Ammon's horn (tissue), 1 donor: ENCODE measurements at places on chromosomes 6 and 20.

DNA sequence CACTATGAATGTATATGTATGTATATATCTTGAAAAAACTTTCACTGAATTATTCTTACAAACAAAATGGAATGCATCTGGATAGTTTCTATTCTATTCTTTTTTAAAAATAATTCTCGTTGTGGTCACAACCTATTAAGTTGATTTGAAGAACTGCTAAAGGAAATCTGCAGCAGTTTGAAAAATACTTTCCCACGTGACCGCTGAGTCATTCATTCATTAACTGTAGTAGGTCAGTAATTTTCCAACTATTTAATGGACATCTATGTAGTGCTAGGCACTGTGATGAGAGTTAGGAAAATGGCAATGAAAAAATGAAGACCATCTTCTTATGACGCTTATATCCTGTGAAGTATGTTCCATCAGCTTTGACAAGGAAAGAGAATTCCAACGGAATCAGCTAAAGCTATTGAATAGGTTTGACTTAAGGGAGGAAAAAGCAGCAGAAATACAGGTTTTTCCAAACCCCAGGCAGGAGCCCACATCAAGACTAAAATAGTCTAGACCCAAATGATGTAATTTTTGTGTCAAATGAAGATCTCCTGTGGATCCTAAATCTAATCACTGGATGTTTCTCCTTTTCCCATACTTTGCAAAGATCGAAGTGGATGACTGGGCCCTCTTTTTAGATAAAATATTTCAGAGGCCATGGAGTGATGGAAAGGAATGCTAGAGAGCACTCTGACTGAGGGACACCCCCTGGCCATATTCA lies 4.1 kb upstream of the EFHC1 start:
- DNase-seq = no peak

GRCh38 chr6:169045486-169045885 lies 208.2 kb downstream of the THBS2 start:
- DNase-seq = peak; percentile 28

- DNase-seq = no peak
These were observed 12.4 kb upstream of the MYT1 start for GRCh38 chr20:64151633-64152530.

GRCh38 chr6:10269814-10270472 lies 144.9 kb downstream of the TFAP2A start:
- no peak for DNase-seq

DNA sequence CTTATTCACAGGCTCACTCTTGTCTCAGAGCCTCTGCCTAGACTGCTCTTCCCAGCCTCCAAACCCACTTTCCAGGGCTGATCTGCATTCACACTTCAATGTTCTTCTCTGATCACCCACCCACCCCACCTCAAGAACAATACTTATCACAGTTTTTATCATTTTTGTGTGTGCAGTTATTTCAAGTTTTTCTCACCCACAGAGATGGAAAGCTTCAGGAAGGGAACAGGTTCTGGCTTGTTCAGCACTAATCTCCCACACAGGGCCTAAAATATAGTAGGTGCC lies 160.9 kb downstream of the MRPL14 start:
- no peak for DNase-seq

DNA sequence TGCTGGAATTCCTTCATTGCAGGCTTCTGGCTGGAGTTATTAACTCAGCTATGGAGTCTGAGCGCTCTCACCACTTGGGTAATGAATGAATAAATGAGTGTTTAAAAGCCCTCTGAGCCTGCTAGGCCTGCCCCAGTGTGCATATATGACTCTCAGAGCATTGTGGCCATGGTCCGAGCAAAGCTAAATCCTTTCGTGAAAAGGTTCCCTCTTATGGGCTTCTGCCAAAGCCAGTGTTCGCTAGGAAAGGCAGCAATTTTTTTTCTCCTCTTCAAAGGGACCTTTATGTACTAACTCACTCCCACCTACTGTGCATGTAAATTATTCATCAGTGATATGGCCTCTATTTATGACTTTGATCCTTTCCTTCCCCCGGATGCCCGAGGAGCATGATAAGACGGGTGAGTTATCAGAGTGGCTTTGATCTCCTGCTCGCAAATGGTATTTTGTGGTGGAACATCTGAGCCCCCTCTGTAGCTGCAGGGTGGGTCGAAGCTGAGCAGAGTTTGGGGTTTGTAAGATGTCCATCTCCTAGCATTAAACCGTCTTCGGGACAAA lies 88.6 kb downstream of the LINC00237 start:
- no peak for DNase-seq

DNA sequence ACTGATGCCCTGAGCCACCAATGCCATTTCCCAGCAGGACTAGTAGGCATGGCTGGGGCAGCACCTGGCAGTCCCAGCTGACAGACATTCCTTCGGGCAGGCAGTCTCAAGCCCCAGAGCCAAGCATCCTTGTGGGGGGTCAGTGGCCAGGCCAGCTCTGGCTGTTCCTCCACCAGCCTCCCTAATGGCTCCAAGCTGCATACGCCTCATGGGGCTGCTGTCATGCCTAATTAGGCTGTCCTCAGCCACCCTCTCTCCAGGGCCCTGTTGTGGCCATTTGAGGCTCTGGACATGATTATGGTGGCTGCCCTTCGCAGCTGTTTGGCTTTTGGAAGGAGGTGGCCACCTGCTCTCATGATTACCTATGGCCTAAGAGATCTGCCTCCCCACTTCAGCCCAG lies 79.4 kb downstream of the DLGAP4 start:
- DNase-seq = no peak

GRCh38 chr6:39289490-39289889 lies 24.7 kb downstream of the KCNK17 start:
- DNase-seq = no peak

DNA sequence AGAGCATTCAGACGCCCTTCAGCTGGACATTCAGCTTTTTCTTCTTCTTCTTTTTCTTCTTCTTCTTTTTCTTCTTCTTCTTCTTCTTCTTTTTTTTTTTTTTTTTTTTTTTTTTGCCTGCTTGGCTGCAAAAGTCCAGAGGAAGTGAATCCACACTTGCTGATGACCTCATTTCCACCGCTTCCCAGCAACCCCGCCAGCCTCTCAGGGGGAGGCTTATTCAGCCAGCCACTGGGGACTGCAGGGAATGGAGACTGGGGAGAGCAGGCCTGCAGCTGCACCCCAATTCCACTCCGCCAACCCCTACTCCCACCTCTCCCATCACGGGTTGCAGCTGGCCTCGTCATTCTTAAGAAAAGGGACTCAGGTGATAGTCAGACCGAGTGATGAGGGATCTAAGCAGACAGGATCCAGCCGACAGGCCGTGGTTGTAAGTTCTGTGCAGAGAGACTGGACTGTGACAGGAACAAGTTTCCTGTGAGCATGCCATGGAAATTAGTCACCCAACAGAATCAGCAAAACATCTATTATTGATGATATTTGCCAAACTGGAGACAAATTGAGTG lies 59.0 kb upstream of the QKI start:
- peak; percentile 85 for DNase-seq

GRCh38 chr20:18728165-18728869 lies 85.3 kb upstream of the SCP2D1 start:
- DNase-seq = no peak

DNA sequence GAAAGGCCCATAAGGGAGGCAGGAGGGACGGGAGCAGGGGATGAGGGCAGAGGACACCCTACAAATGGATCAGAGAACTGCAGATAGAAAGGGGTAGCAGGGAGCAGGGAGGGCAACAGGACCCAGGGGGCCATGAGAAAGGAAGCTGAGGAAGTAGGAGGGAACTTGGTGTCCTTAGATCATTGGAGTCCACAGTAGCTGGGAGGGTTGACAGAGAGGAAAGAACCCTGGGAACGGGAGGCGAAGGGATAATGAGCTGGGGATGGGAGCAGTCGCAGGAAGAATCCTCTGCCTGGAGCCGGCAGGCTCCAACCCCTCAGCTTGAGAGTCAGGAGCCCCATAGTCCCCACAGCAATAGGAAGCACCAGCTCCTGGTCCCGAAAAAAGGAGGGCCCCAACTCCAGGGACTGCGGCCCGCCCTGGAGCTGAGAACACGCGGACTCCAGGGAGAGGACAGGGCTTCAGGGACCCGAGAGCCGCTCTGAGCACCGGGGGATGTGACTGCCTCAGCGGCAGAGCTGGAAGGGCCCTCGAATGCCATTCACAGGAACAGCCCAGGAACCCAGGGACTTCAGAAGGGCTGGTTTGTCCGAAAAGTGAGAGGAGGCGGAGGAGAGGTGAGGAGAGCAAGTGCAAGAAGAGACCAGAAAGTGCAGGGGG lies 32.7 kb downstream of the HLA-A start:
- DNase-seq = no peak

DNA sequence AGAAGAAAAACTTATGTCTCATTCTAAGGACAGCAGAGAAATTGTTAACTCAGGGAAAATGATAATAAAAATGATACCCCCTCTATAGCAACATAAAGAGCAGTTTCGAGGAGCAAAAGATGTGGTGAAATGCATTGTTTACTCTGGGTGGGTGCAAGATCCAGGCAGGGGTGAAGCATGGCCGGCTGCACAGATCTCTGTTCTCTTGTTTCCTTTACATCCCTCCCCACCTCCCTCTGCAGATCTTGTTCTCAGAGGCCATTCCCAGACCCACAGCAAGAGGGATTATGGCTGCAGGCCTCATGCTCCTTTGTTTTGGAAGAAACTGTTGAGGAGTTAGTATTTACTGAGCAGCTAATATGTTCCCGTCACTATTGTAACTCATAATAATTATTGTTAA lies 1.8 kb downstream of the BTN3A1 start:
- no peak for DNase-seq

DNA sequence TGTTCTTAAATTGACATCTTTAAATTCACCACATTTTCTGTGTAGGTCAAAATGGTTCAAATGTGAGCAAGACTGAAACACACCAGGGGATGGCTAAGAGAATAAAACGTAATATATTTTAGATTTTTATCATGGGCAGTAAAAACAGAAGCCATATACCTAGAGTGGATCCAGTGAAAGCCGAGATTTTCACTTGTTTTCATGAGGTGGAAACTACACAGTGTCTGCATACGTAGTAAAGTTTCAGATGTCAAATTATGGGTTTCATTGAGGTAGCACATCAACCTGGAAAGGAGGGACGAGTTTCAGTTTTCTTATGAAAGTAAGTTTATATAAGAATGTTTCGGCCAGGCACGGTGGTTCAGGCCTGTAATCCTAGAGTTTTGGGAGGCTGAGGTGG lies 25.9 kb downstream of the METTL24 start:
- no peak for DNase-seq

GRCh38 chr6:137155830-137156229 lies 17.6 kb downstream of the IL22RA2 start:
- peak; percentile 14 for DNase-seq

DNA sequence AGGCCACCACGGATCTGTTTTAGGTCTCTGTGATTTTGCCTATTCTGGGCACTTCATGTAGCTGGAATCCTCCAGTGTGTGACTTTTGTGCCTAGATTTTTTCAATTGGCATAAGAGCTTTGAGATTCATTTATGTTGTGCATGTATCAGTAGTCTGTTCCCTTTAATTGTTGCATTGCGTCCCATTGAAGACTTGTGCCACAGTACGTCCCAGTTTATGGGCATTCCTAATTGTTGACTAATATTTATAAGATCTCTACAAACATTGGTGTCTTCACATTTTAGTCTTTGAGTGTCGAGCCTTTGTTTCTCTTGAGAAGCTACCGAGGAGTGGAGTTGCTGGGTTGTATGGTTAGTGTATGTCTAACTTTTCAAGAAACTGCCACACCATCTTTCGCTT lies 704 bp upstream of the FAM210B start:
- DNase-seq = no peak

GRCh38 chr6:153309651-153310050 lies 178.6 kb upstream of the RGS17 start:
- DNase-seq = no peak

DNA sequence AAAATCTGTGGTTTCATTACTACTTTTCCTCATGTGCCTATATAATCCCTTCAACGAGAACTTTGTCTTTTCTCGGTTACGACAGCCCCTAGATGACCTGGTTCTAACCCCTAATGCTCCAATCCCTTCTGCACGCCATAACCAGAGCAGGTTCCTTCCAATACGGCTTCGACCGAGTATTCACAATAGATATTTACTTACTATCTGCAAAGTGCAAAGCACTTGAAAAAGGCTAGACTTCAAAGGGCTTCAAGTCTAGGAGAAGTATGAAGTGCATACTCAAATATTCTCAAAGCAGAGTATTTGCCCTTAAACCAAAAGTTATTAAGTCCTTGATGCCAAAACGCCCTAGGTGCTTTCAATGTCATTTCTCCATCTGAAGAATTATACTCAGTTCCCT lies 63.4 kb upstream of the NHSL1 start:
- DNase-seq = no peak

DNA sequence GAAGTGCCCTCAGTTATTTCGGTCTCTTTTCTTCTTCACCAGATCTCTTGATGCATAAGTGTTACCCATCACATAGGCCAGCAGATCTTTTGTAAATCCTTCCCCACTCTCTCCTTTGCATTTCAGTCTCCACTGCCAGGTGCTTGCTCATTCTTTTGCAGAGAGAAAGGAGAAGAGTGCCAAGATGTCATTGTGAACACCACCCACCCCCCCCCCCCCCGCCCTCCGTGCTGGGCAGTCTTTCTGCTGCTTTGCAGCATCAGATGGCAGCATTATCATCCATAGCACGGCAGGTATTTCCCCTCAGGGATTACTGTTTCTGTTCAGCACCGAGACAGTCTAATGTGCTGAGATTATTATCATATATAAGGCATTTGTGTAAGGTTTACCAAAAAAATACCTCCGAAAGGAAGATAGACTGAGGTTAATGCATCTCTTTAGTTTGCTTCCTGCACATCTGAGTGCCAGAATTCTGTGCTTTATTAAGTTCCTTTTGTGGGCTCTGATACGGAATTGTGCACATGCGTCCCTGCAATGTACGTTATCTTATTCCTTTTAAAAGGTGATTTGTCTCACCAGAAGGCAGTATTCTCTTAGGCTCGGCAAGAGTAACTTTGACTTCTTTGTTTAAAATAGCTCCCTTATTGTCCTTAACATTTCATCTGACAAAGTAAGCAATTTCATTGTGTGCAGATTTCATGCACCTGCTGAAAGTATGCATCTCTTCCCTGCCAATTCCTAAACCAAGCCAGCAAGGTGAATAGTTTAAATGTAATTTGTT lies 128.8 kb downstream of the PHACTR1 start:
- DNase-seq = no peak

- no peak for DNase-seq
These were observed 46.1 kb downstream of the DEK start for GRCh38 chr6:18218233-18218632.

GRCh38 chr6:44356487-44356886 lies 14.0 kb downstream of the SPATS1 start:
- DNase-seq = no peak

DNA sequence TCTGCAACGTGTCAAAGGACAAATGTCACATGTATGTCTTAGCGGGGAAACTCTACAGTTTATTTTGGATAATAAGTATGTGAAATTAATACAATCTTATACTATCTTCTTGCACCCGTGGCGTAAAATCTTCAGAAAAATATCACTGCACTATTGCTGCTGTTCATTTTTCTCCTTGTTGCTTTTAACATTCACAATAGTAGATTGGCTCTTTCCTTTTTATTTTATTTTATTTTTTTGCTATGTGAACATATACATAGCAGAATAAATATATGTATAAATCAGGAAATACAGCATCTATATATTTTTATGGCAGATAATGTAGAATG lies 15.4 kb downstream of the GPR31 start:
- DNase-seq = no peak

GRCh38 chr6:126812651-126813050 lies 305.8 kb upstream of the RSPO3 start:
- DNase-seq = no peak
